ENCODE measurements at places on chromosomes 16 and 17. TPM values are rescaled to one million over a fixed set of nuclear protein-coding genes. Genes with fewer than 3 reads are reported as not detected.

INO80E gene
- 6.5 TPM for total RNA-seq

HOXB5 gene
- total RNA-seq = 0.57 TPM

- DNase-seq = peak; percentile 47
Measured at GRCh38 chr16:65083164-65083857, 38.6 kb downstream of the CDH11 start.

DNA sequence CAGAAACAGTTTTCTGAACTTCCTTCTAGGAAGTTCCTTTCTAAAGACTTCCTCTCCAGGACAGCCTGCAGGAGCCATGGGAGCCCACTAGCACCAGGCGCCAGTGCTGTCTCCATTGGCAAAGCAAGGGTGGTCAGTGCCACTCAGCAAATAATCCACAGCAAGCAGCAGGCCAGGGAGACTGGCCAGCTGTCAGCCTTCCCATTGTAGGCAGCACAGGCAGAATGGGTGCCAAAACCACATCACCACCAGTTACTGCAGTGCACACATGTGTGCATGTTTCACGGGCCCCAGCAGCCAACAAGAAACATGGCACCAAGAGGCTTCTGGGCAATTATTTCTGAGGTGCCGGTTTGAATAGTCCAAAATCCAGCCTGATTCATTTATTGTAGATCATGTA, 26.7 kb downstream of the DNASE1 start:
- DNase-seq = no peak

DNA sequence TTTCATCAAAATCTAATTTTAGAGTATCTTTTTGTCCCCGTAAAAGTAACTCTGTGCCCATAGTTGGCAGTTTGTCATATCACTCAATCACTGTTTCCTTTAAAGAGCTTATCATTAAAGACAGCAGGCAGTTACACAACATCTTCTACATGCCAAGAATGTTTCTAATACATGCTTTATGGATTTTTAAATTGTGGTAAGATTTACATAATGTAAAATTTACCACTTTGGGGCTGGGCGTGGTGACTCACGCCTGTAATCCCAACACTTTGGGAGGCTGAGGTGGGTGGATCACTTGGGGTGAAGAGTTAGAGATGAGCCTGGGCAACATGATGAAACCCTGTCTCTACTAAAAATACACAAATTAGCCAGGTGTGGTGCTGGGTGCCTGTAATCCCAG, 687.2 kb downstream of the WWOX start:
- no peak for DNase-seq

GRCh38 chr17:4006745-4007211, 42.5 kb upstream of the ATP2A3 start:
- DNase-seq = no peak

Data from fibroblast of the aortic adventitia (primary cell).